ENCODE measurements at places on chromosomes 16 and 17. TPM values are rescaled to one million over a fixed set of nuclear protein-coding genes. Genes with fewer than 3 reads are reported as not detected.
A peak's percentile ranks its signal among the peaks of the same experiment; 100 is the strongest.

GRCh38 chr16:143047-143446 lies 4.6 kb upstream of the NPRL3 start:
- no peak for DNase-seq

DNA sequence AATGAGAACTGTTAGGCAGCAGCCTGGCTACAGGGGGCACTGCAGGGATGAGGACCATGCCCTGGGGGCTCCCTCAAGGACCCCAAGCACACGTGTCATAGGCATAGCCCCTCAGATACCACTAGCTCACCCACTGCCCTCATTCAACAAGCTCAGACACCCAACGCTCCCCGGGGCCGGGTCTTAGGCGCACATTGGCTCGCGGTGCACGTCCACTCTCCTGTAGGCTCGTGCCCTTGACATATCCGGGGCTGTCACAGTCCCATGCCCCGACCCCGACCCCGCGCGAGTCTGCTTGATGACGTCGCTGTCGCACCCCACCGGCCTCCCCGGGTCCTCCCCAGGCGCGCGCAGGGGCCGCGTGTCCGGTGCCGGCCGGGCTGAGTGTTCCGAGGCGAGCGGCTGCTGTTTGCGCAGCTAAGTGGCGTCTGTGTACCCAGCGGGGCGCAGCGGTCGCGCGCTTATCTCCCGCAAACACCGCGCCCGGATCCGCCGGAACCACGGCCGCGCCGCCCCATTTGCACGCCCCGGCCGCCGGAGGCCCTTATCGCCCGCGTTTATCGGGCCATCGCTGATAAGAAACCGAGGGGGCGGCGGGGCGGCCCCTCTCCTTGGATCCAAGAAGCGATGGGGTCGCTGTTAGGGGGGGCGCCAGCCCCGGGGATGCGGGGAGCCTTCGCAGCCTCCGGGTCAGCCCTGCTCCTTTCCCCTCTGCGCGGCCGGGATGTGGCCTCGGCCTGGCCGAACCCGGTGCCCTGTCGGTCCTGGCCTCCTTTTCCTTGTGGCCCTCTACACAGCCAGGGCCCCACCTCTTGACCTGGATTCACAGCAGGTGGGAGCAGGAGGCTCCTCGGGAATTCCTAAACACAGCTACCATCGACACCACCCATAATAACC lies 20.7 kb upstream of the NAGS start:
- peak; percentile 16 for DNase-seq

DNA sequence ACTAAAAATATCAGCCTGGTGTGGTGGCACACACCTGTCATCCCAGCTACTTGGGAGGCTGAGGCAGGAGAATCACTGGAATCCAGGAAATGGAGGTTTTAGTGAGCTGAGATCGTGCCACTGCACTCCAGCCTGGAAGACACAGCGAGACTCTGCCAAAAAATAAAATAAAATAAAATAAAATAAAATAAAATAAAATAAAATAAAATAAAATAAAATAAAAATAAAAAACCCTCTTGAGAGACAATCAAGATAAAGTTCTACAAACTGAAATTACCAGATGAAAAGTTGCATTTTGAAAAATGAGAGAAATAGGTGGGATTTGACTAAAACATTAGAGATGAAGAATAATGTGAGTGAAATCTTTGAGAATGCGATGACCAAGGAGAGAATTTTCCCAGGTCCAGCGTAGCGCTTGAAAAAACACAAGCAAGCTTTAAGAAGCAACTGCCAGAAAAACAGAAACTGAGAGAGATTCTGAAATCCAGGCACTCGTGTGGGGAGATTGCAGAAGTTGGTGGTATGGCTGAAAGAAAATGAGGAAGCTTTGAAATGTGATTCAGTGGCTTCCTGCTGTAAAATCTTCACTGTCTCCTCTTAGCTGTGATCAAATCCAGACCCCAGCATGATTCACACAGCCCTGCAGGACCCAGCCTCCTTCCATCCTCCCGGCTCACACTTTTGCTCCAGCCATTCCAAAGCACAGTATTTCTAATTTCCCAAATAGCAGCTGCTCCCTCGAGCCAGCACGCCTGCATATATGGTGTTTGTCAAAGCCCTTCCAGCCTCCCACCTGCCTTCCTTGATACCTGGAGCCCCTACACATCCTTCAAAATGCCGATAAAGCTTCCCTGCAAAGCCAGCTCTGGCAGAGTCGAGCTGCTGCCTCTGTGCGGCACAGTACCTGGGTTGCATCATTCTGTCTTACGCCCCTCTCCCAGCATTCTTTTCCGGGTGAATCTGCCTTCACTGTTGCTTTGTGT lies 8.2 kb upstream of the CD300E start:
- peak; percentile 22 for DNase-seq

DNA sequence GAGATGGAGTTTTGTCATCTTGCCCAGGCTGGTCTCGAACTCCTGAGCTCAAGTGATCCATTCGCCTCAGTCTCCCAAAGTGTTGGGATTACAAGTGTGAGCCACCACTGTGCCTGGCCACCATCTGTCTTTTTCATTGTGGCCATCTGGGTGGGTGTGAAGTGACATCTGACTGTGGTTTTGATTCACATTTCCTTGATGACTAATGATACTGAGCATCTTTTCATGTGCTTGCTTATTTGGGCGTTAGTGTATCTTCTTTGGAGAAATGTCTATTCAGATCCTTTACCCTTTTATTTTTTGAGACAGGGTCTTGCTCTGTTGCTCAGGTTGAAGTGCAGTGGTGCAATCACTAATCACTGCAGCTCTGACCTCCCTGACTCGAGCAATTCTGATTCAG lies 53.9 kb upstream of the ERN1 start:
- no peak for DNase-seq

DNA sequence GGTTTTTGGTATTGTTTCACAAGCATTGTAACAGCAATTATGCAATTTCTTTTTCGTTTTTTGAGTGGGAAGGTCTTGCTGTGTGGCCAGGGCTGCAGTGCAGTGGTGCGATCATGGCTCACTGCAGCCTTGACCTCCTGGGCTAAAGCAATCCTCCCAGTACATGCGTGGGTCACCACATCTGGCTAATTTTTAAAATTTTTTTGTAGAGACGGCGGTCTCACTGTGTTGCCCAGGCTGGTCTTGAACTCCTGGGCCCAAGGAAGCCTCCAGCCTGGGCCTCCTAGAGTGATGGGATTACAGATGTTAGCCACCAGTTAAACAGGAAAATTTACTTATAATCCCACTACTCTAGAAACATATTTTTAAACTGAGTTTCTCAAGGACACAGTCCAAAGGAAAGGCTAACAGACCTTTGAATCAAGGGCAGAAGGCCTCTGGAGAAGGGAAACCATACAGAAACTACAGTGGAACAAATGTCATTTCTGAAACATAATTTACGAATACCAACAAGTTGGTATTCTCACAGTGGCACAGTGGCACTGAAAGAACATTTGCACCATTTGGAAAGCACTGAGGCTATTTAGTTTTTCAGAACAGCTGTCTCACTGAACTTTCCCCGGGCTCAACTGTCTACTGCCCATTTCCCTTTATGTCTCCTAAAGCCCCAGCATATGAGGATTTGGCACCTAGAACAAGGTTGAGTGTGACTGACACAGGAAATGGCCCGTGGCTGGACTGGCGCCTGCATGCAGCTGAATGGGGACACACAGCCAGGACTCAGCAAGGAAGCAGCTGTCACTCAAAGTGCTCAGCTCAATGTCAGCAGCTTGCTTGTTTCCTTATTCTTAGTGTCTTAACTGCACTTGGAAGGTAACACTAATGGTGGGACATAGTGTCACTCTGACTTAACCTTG lies 2.8 kb upstream of the PRKAR1A start:
- DNase-seq, result peak; percentile 30

DNA sequence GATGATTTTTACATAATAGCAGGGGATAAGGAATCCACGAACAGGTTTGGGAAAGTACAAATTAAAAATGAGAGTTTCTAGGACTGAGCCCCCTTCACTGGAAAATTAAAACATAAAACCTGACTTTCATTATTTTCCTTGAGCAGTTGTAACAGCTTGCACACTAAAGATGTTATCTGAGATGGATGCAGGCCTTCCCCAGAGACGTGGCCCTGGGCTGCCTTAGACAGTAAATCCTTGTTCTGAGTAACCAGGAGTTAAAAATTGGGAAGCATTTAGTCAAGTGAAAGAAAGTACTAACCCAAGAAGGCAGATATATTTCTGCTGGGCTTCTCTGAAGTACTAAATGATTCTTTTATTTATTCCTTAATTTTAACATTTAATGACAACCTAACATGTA lies 432.2 kb upstream of the KIF2B start:
- DNase-seq, result no peak

GRCh38 chr16:23865853-23866252 lies 30.1 kb downstream of the PRKCB start:
- DNase-seq, result no peak

GRCh38 chr17:47902039-47902744 lies 6.2 kb downstream of the SP2 start:
- no peak for DNase-seq

- DNase-seq, result no peak
These were observed 9.4 kb upstream of the ELAC2 start for GRCh38 chr17:13027246-13027645.

GRCh38 chr16:17718495-17718894 lies 247.7 kb upstream of the XYLT1 start:
- no peak for DNase-seq

GRCh38 chr17:17118399-17118798 lies 76.1 kb downstream of the MPRIP start:
- no peak for DNase-seq

GRCh38 chr16:63185235-63185780 lies 1149.1 kb upstream of the CDH8 start:
- no peak for DNase-seq

GRCh38 chr17:49742166-49742638 lies 21.7 kb downstream of the FAM117A start:
- DNase-seq, result no peak

DNA sequence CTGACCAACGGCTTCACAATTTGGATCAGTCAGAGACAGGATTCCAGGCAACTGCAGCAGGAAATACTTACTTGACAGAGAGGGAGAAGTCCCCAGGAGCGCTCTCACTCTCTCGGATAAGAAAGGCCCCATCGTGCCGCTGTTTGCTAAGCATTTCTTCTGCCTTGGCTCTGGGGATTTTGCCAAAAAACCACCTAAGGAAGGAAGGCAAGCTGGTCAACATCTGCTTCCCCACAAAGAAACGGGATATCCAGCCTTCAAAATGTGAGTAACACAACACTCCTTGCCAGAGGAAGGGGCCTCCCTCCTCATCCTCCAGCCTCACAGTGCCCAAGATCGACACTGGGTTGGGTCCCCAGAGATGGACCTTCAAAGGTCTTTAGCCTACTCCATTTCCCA lies 36.6 kb upstream of the SLC25A19 start:
- DNase-seq, result no peak

GRCh38 chr17:51612692-51613091 lies 352.3 kb downstream of the UTP18 start:
- DNase-seq, result no peak

DNA sequence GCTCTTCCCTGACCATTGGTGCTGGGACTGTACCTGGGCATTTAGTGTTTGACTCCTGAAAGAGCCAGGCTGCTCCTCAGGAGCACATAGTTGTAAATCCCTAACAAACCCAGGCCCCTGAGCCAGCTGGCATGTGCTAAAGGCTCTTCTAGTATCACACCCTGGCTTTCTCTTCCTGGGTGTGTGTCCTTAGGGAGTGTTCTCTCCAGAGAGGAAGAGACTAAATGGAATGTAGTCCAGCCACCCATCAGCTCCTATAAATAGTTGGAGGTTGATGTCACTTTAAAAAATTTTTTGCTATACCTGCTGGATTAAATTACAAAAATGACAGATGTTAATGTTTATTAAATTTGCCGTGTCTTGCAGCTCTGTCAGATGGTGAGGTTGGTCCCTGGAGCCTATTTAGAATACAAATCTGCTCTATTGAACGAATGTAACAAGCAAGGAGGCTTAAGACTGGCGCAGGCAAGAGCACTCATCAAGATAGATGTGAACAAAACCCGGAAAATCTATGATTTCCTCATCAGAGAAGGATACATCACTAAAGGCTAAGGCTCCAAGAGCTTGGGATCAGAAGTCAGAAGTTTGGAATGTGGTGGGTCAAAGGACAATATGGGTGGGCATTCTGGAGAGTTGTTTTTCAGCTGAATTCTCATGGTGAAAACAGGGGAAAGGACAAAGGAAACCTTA lies 13.1 kb upstream of the DUSP14 start:
- peak; percentile 20 for DNase-seq

DNA sequence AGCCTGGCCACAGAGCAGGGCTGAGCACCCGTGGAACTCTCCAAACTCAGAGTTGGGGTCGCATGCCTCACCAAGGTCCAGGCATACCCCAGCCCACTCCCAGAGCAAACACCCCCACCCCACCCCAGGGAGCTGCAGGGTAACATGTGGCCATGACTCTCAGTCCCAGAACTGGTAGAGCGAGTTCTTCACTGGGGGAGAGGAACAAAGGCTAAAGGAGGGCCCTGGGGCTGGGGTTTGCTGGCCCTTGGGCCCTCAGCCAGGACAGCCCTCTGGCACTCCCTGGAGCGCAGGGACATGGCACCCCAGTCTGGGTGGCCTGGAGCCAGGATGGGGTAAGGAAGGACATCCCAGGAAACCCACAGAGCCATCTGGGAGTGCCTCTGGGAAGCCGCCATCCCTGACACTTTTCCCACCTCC lies 4.2 kb downstream of the HID1 start:
- DNase-seq, result peak; percentile 78

The OTOA gene
- 0.46 TPM for total RNA-seq

The ZG16B gene
- 55.9 TPM for total RNA-seq

The GABARAP gene
- 587 TPM for total RNA-seq

The PIK3R6 gene
- 2.8 TPM for total RNA-seq

The DBNDD1 gene
- total RNA-seq, result 21.2 TPM

The SLC16A3 gene
- total RNA-seq, result 95.7 TPM

The KRTAP16-1 gene
- not detected for total RNA-seq

The TBX6 gene
- 3.7 TPM for total RNA-seq
